ENCODE measurements at places on chromosomes 16 and 17.

GRCh38 chr16:24347556-24347955 lies 91.4 kb downstream of the CACNG3 start:
- DNase-seq, result no peak

- no peak for DNase-seq
Observed at GRCh38 chr16:86831366-86831765, 253.0 kb downstream of the FOXL1 start.

DNA sequence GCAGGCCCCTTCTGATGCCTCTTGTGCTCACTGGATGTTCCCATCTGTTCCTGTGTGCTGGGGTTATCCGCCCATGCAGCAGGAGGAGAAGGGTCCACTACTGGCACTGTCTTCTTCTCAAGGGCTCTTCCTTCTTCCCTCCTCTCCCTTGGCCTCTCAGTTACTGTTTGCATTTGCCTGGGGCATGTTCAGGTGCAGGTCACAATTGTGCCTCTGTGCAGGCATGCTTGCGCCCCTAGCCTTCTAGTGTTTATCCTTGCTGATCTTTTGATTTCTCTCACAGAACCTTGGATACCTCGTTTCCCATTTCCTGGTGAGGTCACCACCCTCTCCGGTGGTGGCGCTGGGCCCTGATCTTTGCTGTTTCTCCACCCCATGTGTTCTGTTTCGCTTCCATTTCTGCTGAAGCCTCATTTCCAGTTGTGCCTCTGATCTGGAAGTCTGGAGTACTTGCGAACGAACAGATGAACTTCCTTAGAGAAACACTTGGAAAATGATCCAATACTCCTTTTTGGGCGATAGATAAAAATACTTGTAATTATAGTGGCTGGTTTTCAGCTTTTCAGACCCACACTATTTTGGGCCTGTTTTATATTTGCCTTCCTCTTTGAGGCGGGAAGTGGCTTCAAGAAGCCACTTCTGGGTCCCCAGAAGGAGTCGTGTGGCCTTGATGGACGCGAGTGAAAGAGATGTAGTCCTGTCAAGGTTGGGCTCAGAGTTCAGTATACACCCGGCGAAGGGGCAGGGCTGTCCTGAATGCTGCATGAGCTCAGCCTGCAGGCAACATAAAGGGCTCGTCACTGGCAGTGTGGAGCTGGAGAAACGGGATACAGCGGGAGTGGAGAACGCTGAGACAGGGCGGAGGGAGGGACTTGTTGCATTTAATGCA lies 312.9 kb downstream of the SNX29 start:
- no peak for DNase-seq

DNA sequence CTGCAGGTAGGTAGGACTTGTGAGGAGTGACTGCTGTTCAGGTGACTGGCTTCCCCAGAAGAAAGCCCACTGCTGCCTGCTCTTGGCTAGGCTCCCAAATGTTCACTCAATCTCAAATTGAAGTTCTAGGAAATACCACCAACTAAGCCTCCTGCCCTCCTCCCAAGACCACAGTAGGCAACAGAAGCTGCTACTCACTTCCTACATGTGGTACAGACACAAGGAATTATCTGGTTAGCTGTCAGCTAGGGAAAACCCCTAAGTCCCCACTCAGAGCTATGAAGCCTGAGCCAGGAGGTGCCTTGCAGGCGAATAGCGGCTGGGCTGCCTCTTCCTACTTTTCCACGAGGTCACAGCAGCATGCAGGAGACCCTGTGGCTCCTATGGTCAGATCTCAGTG lies 4.9 kb downstream of the FBXO39 start:
- no peak for DNase-seq

DNA sequence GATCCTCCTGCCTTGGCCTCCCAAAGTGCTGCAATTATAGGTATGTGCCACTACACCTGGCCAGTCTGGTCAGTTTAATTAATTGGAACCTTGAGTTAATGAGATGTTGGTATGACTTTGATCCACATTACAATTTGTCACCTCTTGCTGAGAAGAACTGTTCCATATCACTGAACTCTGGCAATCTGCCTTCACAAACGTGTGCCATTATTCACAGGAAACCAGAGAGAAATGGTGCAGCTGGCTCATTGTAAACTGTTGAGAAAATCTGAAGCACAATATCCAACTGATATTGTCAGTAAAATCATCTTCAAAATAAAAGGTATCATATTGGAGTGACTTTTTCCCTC lies 39.3 kb upstream of the YPEL2 start:
- DNase-seq, result no peak

GRCh38 chr17:43671031-43671692 lies 9.4 kb upstream of the MEOX1 start:
- no peak for DNase-seq

- no peak for DNase-seq
Observed at GRCh38 chr16:80263181-80263823, 277.5 kb upstream of the DYNLRB2 start.

DNA sequence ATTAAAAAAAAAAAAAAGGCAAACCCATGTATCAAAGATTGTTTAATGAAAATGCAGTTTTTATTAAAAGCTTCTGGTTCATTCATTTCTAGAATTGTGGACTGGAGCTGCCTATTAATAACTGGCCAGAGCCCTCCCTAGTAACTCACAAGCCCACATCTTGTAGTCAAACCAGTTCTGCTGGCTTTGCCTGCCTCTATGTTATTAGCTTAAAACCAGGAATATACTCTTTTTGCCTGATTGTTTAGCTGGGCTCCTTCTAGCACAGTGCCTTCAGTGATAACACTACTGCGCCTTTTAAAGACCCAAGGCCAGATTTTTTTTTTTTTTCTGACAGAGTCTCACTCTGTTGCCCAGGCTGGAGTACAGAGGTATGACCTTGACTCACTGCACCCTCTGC lies 26.0 kb downstream of the TAC4 start:
- DNase-seq, result no peak

GRCh38 chr16:4261557-4262172 lies 11.2 kb downstream of the TFAP4 start:
- DNase-seq, result no peak

- no peak for DNase-seq
Observed at GRCh38 chr16:51049276-51049675, 101.8 kb downstream of the SALL1 start.

GRCh38 chr16:67114793-67115192 lies 5.1 kb downstream of the PHAF1 start:
- DNase-seq, result no peak

DNA sequence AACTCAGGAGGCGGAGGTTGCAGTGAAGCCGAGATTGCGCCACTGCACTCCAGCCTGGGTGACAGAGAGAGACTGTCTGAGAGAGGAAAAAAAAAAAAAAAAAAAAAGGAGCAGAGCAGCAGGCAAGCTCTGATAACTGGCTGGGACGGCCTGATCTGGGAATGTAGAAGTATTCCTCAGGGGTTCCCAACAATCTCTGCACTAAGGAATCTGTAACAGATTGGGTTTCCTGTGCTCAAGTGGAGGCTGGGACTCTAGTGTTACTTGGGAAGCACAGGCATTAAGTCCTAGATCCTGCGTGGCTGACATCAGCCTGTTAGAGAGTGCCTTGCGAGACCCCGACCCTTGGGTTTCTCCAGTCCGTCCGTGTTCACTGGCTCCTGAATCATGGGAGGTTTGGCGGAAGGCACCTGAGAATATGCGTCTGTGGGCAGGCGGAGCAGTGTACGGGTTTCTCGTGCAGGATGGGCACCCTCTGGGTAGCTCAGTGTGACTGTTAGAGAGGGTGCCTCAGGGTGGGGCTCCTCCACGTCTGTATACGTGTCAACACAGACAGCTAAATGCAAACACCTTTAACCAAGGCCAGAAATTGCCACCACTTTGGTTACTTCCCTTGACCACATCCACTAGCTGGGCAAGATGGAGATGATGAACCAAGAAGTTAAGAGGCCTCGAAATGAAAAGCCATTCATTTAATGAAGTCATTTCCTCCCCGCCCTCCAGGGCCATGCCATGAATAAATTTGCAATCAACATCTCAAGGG lies 174.9 kb upstream of the RPL38 start:
- no peak for DNase-seq

DNA sequence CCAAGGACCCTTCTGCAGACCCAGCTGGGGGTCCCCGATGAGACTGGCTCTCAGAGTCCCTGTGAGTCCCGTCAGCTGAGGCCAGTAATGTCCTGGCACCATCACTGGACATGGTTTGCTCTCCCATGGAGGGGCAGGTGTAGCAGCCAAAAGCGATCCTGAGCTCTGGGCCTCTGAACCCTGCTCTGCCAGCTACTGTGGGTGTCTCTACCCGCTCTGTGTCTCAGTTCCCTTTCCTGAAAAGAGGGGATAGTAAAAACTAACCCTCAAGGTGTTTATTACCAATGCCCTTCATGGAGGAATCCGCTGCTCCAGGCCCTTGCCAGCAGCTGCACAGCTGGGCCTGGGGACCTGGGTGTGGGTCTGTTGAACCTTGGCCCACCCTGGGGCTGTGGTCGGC lies 8.8 kb downstream of the TUBB3 start:
- no peak for DNase-seq

- DNase-seq, result no peak
Observed at GRCh38 chr16:78333808-78334207, 234.4 kb downstream of the WWOX start.

Measured in NCI-H2107 (cell line).